ENCODE measurements at places on chromosomes 5 and 9.
A peak's percentile ranks its signal among the peaks of the same experiment; 100 is the strongest.

GRCh38 chr5:131774652-131775367 lies 22.0 kb downstream of the FNIP1 start:
- no peak for DNase-seq

DNA sequence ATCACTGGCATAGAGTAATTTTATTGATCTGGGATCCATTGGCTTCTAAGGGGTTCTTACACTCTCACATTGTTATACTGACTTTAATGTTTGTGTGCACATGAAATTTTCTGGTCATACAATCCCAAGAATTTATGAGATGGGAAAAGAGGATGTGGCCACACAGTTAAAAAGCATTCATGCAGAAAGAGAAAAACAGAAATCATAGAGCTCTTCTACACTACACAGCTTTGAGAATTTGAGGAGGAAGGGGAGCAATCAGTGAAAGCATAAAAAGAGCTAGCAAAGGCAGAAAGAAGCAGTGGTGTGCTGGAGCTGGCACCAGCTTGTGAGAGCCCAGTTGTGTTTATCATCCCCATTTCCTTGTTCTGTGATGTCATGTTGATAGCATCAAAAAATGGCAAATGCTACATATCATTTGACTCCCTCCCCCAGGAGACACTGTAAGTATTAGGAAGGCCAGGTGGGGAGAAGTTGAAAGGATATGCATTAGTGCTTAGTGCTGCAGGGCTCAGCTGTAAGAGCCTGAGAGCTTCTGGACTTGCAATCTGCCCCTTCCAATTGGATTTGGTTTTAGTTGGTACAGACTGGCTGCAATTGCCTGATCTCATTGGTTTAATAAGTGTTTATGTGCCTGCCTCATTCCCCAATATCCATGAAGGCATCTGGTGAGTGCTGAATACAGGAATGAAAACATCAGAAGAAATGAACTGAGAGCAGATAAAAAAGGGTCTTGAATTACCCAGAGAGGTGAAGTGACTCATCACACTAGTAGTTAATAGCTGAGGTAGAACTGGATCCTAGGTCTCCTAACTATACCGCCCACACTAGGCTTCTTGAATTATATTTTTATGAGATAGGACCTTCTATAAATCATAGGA lies 30.9 kb downstream of the RHOBTB3 start:
- DNase-seq, result peak; percentile 25

DNA sequence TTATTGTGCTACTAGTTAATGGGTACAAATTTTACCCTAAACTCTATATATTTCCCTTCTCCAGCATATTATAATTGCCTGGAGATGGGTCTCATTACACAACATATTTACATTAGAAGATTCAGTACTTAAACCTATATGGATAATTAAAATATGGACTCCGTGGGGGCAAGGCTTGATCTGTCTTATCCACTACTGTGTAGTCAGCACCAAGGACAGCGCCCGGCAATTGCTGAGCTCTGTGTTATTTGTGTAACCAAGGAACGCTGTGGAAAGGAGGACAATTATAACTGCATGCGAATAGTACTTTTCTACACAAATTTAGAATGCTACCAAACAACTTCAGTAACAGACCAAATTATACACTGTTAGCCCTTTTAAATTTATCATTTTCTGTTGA lies 77.7 kb downstream of the DNAH5 start:
- peak; percentile 30 for DNase-seq

DNA sequence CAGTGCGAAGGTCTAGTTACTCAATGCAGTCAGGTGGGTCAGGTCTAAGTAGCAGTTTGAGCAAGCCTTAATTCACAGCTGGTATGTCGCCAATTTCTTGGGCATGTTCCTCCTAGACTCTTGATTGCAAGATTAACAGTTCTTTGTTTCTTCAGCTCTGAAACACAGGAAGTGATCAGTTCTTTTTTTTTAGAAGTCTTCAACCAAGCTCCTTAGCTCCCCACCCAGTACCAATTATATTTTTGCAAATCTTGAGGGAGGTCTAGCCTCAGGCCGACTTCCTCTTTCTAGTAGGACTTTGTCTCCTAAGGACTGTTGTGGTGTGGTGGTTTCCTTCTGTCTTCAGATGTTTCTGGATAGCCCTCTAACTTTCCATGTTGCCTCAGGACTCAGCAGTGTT lies 2054.2 kb downstream of the MAT2B start:
- no peak for DNase-seq

- peak; percentile 17 for DNase-seq
Observed at GRCh38 chr9:17793713-17794622, 215.1 kb downstream of the SH3GL2 start.

GRCh38 chr5:146426853-146427618 lies 20.1 kb upstream of the TCERG1 start:
- DNase-seq, result peak; percentile 54

- no peak for DNase-seq
Observed at GRCh38 chr9:79673614-79674013, 101.8 kb downstream of the TLE4 start.

GRCh38 chr5:1120236-1120999 lies 8.6 kb upstream of the SLC12A7 start:
- DNase-seq, result no peak

DNA sequence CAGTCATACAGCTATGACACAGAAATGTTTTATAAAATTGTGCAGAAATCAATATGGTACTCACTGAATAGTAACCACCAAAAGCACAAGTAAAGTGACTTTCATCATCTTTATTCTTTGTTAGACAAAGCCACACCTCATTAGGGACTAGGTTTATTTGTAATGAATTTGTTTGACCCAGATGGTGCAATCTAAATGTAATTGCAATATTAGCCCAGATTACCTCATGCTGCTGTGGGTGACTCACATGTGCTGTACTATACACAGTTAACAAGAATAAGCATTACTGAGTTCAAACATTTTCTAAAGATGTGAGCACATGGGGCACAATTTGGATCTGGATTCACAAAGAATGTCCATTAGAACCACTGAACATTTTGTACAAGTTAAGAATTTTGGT lies 759.3 kb upstream of the TYRP1 start:
- peak; percentile 85 for DNase-seq

- DNase-seq, result peak; percentile 60
Observed at GRCh38 chr5:68260467-68260866, 44.9 kb downstream of the PIK3R1 start.

GRCh38 chr5:171852255-171852681 lies 66.7 kb downstream of the SMIM23 start:
- peak; percentile 27 for DNase-seq

- DNase-seq, result no peak
Observed at GRCh38 chr5:141649056-141649688, 2.0 kb downstream of the FCHSD1 start.

DNA sequence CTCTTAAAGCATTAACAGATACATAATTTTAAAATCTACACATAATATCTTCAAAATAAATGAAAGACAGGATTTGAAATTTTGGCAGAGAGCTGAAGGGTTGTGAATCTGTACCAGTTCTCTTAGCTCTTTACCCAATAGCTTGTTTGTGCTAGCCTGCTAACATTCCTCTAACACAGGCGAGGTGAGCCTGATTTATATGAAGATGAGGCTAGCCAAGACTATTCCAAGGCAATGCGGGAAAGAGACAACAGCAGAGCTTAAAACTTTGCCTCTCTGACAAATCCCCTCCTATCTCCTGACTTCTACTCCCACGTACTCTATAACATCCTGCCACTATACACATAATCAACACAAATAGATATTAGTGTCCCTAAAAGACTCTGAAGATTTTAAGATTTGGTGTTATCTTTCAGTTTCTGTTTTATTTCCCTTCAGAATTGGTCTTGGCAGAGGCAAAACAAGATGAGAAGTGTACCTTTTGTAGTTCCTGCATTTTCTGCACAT lies 745.6 kb upstream of the ZNF608 start:
- no peak for DNase-seq

- peak; percentile 92 for DNase-seq
Observed at GRCh38 chr9:90301277-90301653, 341.4 kb downstream of the DIRAS2 start.

GRCh38 chr9:97045300-97045699 lies 6.4 kb upstream of the CTSV start:
- DNase-seq, result no peak

DNA sequence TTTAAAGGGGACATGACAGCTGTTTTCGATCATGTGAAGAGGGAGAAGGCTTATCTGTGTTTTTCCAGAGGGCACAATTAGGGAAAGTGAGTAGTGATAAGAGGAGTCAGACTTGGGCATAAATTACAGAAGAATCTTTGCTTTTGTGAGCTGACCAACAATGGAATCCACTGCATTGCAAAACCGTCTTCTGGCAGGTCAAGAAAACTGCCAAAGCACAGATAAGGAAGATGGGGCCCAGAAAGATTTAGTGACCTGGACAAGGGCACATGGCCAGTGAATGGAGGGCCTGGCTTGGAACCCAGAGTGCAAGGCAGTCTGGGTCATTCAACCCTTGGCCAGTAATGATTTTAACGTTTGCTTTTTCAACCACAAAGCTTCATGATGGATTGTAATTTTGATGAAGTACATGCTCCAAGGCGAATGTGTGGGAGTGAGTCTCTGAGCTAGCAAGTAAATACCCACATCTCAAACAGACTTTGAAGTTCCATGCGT lies 153.2 kb upstream of the MAST4 start:
- peak; percentile 31 for DNase-seq

GRCh38 chr9:18361646-18362045 lies 112.3 kb upstream of the ADAMTSL1 start:
- no peak for DNase-seq

- DNase-seq, result no peak
Observed at GRCh38 chr5:66861402-66861801, 265.2 kb downstream of the MAST4 start.

GRCh38 chr9:35940458-35941407 lies 17.2 kb downstream of the OR2S2 start:
- no peak for DNase-seq

- no peak for DNase-seq
Observed at GRCh38 chr5:160466116-160466515, 44.5 kb downstream of the PTTG1 start.

- DNase-seq, result no peak
Observed at GRCh38 chr5:142159354-142159753, 50.8 kb downstream of the NDFIP1 start.

DNA sequence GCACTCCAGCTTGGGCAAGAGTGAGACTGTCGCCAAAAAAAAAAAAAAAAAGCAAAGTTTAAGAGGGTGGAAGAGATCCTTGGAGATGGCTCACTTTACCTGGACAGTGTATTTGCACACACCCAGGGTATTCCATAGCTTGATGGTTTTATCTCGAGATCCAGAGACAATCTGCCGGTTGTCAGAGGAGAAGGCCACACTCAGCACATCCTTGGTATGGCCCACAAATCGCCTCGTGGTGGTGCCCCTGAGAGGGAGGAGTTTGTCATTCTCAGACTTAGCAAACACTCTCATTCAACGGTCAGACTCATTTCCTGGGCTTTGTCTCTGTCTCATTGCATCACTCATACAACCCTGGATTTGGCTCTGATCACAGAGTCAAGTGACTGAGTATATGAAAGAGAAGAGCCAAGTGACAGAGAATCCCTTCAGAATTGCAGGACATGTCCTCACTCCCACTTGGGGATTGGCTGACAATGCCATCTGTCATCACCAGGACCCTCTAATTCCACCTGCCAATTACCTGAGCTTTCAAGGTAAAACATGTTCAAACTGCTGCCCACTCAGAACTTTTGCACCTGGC lies 2.2 kb downstream of the RACK1 start:
- peak; percentile 93 for DNase-seq

GRCh38 chr5:154714266-154714986 lies 40.8 kb upstream of the LARP1 start:
- no peak for DNase-seq

DNA sequence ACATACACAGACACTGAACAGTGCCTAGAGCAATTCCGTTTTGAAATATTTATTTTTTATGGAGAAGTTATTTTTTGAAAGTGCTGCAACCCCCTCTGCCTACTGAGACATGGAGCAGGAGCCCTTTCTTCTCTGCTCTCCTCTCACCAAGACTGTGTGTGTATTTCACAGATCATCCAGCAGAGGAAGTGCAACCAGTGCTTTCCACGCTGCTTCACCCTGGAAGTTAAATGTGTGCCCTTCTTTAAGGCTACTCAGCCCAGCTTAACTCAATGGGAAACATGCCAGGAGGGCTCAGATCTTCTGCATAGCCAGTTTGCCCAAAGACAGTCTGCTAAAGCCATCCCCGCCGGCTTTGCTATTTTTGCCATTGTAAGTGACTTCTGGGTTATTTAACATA lies 606.3 kb downstream of the TLE1 start:
- DNase-seq, result peak; percentile 6

DNA sequence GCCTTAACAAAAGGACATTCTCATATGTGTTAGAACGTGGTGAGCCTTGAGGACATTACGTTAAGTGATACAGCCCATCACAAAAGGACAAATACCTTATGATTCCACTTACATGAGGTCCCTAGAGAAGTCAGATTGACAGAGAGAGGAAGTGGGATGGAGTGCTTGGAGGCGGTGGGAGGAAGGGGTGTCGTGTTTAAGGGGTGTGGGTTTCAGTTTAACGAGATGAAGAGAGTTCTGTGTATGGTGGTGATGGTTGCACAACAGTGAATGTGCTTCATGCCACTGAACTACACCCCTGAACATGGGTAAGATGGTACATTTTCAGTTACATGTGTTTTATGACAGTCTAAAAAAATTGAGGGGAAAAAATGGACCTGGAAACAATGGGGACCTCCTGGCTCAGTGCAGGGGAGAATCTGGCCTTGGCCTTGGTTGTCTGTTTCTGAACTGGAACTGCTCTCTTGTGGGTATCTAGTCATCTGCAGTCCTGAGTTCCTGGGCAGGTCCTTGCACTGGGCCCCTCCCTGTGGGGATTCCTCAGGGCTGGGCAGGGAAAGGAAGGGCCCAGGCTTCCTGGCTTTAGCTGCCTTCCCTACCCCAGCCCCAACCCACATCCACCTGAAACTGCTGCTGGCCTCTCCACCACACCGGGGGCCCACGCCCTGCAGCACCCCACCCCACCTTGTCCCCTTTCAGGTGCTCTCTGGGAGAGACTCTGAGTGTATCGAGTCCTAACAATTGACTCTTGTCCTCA lies 17.8 kb downstream of the LRRC8A start:
- no peak for DNase-seq

DNA sequence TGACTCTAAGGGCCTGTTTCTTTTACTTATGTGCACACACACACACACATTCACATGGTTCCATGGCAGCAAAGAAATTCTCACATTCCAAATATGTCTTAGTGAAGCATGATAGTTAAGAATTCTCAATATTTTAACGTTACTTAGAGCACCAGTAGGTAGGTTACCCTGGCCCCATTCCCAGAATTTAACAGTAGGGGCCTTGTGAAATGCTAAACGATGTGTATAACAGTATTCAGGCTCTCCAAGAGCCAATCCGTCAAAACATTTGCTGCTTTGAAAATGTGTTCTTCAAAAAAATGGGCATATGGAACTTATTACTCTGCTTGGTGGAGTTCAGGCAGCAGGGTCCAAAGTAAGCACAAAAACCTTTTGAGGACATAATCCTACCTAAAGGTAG lies 93.7 kb upstream of the DAB2 start:
- DNase-seq, result peak; percentile 86
